Upper lobe of right lung (tissue), 1 donor: ENCODE measurements at places on chromosomes 13 and 19.

DNA sequence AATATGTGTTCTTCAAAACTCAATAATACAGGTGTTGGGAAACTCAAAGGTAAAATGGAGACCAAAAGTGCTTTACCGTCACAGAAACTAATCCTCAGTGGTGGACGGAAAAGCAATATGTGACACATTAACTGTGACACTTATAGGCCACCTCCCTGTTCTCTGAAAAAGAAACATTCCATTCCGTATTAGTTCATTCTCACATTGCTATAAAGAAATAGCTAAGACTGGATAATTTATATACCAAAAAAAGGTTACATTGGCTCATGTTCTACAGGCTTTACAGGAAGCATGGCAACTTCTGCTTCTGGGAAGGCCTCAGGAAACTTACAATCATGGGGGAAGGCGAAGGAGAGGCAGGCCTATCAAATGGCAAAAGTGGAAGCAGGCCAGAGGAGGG is 435.3 kb upstream of the HTR2A start:
- no peak for DNase-seq

GRCh38 chr19:38836983-38837626 is 5.5 kb upstream of the ECH1 start:
- DNase-seq: no peak

- DNase-seq: no peak
Measured at GRCh38 chr13:98796191-98796590, 43.7 kb upstream of the SLC15A1 start.

GRCh38 chr19:50703915-50704796 is 15.4 kb downstream of the SHANK1 start:
- DNase-seq: no peak

DNA sequence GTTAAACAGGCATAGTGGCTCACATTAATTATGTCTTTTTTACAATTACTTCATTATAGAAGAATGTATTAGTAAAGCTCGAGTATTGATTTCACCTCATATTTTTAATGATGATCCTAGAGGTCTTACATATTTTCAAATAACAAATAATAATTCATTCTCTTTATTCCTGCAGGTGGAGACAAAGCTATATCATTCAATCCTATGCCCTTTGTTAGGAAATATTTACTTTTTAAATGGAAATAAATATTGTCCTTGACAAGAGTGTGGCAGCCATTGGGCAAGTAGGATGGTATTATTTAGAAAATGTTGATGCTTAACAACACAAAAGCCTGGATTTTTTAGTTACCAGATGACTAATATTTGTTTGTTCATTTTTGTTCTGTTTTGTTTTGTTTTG is 127.6 kb downstream of the COG6 start:
- DNase-seq: no peak
